Activated T-helper 17 cell treated with anti-CD3 and anti-CD28 coated beads, Interleukin-2, amount 50 U/mL, for 72 hours (primary cell): ENCODE measurements at places on chromosomes 3 and 15. TPM values are rescaled to one million over a fixed set of nuclear protein-coding genes. Genes with fewer than 3 reads are reported as not detected.

The SAXO2 gene
- total RNA-seq = not detected

The LRRC15 gene
- not detected for total RNA-seq

The HIGD2B gene
- 0.32 TPM for total RNA-seq

The CADM2 gene
- not detected for total RNA-seq

The GRAMD2A gene
- not detected for total RNA-seq

The MOBP gene
- not detected for total RNA-seq

The ABI3BP gene
- not detected for total RNA-seq

The NR2E3 gene
- total RNA-seq = not detected

The VEPH1 gene
- not detected for total RNA-seq

The HESX1 gene
- 0.65 TPM for total RNA-seq

The THRB gene
- total RNA-seq = not detected

The WDR49 gene
- 0.71 TPM for total RNA-seq

The CERS3 gene
- 0.54 TPM for total RNA-seq

GRCh38 chr15:92074646-92075045 is 221.1 kb downstream of the SLCO3A1 start:
- ATAC-seq = no peak

- ATAC-seq = no peak
Observed at GRCh38 chr15:59941612-59942011, 62.5 kb upstream of the FOXB1 start.

DNA sequence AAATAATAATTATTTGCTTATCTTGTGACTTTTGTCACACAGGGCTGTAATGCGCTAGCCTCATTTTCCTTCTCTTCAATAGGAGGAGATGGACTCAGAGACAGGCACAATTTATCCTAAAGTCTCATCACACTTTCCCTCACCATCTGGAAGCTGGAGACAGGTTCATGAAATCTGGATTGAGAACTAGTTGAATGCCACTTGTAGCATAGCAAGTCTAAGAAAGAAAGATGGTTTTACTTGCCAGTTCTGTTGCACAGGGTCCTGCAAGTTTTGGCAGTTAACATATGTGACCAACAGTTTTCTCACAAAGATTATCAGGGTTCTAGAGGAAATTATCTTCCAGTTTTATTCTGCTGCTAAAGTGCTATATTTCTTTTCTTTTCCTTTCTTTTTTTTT is 9.0 kb upstream of the ZSCAN2 start:
- ATAC-seq = no peak

- no peak for ATAC-seq
Observed at GRCh38 chr15:52241489-52241888, 50.3 kb upstream of the GNB5 start.

DNA sequence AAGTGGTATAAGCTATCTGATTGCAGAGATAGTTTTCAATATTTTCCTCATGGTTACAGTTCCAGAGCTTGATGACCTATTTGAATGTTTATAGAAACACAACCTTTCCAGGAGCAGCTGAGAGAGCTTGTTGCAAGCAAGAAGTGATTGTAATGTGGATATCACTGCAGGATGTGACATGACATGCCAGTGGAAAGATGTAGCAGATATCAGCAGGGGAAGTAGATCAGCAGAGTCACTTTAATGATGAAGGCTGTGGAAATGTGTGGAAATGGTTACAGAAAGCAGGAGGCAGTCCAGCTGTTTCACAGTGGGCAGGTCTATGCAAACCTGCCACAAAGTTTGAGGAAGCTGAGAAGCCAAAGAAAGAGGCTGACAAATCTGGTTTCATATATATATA is 21.0 kb downstream of the TMEM158 start:
- ATAC-seq = no peak

DNA sequence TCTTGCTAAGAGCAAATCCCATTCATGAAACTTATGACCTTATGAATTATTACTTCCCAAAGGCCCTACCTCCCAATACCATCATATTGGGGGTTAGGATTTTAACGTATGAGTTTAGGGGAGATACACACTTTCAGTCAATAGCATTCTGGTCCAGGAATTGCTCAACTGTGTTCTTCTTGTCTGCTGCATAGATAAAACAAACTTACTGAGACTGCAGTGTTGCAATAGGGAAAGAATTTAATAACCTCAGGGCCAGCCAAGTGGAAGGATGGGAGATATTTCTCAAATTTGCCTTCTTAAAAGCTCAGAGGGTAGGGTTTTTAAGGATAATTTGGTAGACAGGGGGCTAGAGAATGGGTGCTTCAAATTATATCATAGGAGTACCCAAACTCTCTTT is 625.8 kb downstream of the OTOL1 start:
- ATAC-seq = no peak

DNA sequence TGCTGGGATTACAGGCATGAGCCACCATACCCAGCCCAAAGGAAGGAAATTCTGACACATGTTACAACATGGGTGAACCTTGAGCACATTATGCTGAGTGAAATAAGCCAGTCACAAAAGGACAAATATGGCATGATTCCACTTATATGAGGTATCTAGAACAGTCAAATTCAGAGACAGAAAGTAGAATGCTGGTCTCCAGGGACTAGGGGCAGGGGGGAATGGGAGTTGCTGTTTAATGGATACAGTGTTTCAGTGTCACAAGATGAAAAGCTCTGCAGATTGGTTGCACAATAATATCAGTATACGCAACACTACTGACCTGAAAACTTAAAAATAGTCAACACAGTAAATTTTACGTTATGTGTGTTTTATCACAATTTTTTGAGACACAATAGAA is 4.1 kb downstream of the SPATA12 start:
- no peak for ATAC-seq

- no peak for ATAC-seq
Observed at GRCh38 chr15:52133510-52134220, 21.1 kb upstream of the BCL2L10 start.

DNA sequence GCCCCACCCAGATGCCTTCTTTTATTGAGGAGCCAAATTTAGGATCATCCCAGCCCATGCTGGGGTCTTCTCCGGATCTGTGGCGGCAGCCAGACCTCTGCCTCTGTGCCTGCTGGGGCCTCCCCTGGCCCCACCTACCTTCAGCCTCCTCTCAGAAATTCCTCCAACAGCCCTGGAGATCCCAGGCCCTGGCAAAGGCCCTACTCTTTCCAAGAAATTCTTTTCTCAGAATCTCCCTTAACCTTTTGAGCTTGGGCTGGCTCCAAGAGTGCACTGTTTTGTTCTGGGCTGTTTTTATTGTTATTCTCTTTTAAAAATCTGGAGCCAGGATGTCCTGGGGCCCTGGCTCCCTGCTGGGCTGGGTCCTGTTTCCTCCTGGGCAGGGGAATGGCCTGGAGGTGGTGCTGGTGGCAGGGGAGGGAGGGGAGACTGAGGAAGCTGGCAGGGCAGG is 57.8 kb downstream of the GRIP2 start:
- ATAC-seq = no peak

DNA sequence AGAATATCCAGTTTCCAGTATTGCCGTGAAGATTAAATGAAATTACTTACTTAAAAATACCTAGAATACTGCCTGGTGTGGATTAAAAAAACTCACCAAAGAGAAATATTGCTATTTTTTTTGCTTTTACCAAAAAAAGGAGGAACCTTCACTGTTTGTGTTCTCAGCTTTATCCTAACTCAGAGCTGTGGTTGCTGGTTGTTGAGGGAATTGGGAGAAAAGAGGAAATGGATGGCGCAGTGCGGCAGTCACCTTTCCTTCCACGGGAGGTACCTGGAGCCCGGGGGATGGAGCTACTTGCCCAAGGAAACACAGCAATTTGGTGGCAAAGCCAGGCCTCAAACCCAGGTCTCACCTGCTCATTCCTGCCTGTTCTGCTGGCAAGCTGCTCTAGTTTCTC is 270.3 kb downstream of the RPLP1 start:
- no peak for ATAC-seq

GRCh38 chr3:161579395-161580126 is 83.0 kb downstream of the OTOL1 start:
- no peak for ATAC-seq

GRCh38 chr3:134931045-134931785 is 136.2 kb downstream of the EPHB1 start:
- no peak for ATAC-seq

- no peak for ATAC-seq
Observed at GRCh38 chr3:126969586-126969985, 13.3 kb upstream of the PLXNA1 start.

GRCh38 chr3:142628801-142629200 is 32.6 kb downstream of the PLS1 start:
- ATAC-seq = no peak

DNA sequence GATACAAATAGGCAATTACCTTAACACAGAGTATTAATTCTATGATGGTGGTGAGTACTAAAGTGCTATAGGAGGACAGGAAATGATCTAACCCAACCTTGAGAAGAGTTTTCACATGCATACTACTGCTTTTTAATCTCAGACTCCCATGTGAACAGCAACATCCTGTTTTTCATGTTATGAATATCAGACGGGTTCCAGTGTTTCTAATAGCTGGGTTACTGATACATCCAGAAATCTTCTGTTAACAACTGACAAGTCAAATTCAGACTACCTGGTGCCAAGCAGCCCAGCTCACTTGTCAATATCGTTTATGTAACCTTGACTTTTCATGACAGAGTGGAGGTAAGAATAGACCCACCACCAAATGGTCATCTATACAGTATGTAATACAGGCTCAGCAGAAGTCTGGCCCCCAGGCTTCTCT is 220.2 kb upstream of the COL8A1 start:
- no peak for ATAC-seq

DNA sequence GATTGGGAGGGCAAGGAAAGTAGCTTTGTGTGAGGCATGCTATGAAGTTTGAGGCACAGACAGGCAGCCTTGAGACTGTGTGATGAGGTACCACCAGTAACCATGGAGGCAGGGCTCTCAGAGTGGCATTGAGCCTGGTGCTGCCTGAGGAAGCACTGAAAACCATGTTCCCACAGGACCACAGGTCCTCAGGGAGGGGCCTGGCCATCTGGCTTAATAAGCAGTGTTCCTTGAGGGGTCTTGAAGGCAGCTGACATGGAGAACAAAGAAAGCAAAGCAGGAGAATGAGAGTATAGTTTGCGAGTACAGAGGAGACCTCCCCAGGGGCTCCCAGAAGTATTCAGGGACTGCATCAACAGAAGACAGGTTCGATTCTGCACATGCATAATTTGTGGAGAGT is 346.6 kb downstream of the EPHB1 start:
- no peak for ATAC-seq

GRCh38 chr15:100094127-100094510 is 247.7 kb downstream of the ADAMTS17 start:
- no peak for ATAC-seq

GRCh38 chr15:57298843-57299550 is 77.3 kb upstream of the CGNL1 start:
- no peak for ATAC-seq

DNA sequence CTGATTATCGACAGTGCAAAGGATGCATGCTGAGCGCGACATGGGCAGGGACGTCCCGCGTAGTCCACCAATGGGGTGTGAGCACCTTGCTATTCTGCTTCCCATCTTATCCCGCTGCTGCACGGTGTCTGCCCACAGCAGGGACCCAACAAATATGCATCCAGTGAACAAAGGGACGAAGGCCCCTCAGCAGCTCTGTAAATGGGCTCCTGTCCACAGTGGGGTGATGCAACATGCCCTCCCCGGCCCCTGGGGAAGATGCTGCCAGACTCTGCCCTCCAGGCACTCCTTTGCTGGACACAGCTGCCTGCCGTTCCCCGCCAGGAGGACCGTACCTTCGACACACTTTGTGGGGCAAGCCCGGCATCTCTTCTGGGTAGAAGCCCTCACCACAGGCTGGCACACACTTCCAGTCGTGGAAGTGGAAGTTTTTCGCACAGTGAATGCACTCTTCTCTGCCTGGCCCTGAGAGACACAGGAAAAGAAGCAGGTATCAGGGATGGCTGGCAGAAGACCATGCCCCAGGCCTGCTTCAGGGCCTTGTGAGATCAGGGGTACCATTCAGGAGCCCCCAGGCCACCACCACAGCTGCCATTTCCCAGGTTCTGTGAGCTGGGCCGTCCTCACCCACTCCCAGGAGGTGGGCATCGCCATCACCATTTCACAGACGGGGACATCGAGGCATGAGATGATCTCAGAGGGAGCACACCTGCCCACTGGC is 18.2 kb upstream of the SNRPA1 start:
- ATAC-seq = no peak

- ATAC-seq = no peak
Observed at GRCh38 chr3:133827684-133828083, 22.1 kb downstream of the SRPRB start.

- peak; percentile 99 for ATAC-seq
Observed at GRCh38 chr3:18531662-18532061, 106.5 kb upstream of the SATB1 start.

DNA sequence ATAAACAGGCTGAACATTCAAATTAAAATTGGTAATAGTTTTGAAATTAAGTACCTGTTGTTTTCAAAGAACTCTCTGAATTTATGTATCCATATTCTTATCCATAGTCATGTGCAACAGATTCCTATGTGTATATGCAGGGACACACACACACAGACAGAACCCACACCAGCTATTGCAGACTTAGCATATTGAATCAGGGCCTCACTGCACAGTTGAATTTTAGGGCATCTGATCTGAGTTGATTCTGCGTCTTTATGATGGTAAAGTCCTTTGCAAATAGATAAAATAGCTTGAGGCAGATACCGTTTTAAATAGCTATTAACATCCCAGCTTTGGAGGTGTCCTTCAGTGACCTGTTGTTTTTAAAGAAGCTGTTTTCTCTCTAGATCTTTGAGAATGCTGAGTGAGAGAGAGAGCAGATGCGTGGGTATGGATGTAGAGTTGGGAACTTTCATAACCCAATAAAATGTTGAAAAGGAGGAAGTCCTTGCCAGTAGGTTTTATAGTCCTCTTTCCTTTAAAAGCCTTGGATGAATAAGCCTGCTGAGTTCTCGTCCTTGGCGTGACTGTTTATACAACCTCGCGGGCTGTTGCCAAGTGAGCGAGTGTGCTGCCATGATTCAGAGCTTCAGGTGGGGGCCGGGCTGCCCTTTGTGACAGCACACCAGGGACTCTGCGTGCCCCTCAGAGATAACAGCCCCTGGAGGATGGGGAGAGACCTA is 18.3 kb downstream of the MYZAP start:
- ATAC-seq = no peak

DNA sequence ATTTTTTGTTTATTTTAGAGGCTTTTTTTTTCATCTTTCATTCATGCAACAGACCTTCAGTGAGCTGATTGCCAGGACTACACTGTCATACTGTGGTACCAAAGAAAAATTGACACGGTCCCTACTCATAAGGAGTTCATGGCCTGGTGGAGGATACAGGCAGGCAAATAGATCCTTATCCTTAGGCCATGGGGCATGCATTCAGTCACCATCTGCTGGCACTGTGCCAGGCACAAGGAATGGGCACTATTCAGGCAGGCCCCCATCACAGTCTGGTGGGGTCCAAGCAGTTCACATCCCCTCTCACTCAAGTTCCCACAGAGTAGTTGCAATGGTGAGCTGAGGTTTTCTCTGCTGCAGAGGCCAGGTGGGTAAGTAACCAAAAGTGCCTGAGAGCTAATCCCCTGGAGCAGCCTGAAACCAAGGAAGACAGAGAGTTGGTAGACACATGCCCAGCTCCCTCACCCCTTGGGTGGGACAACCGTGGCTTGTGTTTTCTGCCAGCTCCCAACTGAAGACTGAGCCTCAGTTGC is 17.3 kb downstream of the CISH start:
- ATAC-seq = no peak

GRCh38 chr15:63994073-63994600 is 52.1 kb downstream of the DAPK2 start:
- ATAC-seq = no peak
